ENCODE measurements at places on chromosomes 11 and 22.

GRCh38 chr11:555780-556661 is 4.5 kb downstream of the LMNTD2 start:
- no peak for DNase-seq

GRCh38 chr11:129881570-129882170 is 13.7 kb downstream of the NFRKB start:
- no peak for DNase-seq

DNA sequence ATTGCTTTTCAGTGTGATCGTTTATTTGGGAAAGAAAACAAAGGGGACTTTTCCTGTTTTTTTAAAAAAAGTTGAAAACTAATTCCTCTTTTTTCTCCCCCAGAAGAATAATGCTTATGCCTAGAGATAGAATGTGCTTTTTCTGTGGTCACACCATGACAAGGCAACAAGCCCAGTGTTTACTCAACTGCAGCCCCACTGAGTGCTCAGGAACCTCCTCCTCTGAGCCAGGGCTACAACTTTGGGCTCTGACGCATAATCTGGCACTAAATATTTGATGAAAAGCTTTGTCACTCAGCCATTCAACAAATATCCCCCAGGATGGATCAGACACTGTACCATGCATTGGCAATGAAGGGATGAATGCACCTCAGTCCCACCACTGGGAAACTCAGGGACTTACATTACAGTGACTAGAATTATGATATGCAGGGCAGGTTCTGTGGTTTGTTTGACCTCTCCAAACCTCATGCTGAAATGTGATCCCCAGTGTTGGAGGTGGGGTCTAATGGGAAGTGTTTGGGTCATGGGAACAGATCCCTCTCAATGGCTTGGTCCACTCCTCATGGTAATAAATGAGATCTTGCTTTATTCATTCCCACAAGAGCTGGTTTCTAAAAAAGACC is 155.9 kb downstream of the CCDC34 start:
- no peak for DNase-seq

DNA sequence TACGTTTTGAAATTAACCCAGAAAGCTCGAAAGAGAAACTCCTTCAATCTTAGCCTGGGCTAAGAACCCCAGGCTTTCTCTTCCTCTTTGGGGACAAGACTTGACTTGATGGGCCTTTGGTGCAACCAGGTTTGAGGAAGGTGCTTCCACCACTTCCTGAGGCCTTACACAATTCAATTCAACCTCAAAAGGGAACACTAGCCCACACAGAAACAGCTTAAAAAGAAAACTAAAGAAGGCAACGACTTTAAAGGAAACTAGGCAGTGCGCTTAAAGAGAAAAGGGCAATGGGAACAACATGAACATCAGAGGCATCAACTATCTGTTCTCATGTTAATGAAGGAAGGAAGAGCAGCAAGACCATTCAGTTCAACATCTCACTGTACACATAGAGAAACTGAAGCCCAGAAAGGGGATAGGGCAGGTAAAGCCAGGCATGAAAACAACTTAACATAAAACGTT is 24.8 kb downstream of the PAK1 start:
- no peak for DNase-seq

- DNase-seq: no peak
These were observed 43.1 kb downstream of the ARL14EP start for GRCh38 chr11:30365793-30366517.

DNA sequence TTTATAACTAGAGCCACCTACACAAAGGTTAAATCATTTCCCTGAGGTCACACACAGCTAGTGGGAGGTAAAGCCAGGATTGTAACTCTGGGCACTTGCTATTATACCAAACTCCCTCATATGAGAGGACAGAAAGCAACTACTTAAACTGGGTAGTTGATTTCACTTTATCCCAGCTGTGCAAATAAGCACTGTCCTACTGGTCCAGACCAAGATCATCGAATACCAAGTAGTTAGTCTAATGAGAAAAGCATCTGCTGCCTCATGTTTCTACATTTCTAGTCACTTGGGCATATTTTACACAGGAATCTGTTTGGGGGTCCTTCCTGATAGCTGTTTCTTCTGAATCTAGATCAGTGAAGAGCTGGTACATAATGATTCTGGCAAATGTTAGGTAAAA is 178.6 kb upstream of the NARS2 start:
- DNase-seq: no peak

GRCh38 chr11:3058753-3059664 is 1.8 kb upstream of the CARS1 start:
- DNase-seq: no peak

GRCh38 chr11:83881428-83881827 is 595.3 kb upstream of the CCDC90B start:
- DNase-seq: no peak

DNA sequence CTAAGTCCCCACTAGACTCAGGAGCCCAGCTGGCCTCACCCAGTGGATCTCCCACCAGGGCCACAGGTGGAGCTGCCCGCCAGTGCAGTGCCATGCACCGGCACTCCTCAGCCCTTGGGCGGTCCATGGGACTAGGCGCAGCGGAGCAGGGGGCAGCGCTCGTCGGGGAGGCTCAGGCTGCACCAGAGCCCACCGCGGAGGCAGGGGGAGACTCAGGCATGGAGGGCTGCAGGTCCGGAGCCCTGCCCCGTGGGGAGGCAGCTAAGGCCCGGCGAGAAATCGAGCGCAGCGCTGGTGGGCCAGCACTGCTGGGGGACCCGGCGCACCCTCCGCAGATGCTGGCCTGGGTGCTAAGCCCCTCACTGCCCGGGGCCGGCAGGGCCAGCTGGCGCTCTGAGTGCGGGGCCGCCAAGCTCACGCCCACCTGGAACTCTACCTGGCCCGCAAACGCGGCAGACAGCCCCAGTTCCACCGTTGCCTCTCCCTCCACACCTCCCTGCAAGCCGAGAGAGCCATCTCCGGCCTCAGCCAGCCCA is 1275.2 kb upstream of the CNTN5 start:
- DNase-seq: no peak

DNA sequence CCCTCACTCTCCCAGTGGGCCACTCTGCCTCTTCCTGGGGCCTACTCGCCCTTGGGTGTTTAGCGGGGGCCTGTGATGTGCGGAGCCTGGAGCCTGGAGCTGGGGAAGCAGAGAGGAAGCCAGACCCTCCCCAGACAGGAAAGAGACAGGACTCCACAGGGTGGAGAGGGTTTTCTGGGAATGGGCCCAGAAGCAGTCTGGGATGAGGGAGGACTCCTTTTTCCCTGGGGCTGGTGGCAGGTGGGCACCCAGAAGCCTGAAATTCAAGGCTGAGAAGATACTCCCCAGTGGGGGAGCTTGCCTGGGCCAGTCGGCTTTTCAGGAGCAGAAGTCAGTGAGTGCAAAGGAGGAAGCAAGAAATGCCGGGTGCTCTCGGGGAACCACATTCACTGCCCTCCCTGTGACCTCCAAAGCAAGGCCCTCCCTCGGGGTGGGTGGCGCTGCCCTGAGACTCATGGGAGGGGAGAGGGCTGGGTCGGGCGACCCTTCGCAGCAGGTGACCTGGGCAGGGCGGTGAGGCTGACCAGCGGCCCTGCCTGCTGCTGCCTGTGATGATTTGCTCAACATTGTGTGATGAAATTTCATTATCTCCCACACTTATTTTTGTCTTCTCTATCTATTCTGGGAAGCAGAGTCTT is 1377.4 kb downstream of the BRD1 start:
- DNase-seq: no peak

- DNase-seq: no peak
These were observed at the start of gene PGGHG for GRCh38 chr11:288478-289397. TSS of gene PGGHG (plus strand) at chr11:289126. CDS start at chr11:289817, 691 bp downstream.

DNA sequence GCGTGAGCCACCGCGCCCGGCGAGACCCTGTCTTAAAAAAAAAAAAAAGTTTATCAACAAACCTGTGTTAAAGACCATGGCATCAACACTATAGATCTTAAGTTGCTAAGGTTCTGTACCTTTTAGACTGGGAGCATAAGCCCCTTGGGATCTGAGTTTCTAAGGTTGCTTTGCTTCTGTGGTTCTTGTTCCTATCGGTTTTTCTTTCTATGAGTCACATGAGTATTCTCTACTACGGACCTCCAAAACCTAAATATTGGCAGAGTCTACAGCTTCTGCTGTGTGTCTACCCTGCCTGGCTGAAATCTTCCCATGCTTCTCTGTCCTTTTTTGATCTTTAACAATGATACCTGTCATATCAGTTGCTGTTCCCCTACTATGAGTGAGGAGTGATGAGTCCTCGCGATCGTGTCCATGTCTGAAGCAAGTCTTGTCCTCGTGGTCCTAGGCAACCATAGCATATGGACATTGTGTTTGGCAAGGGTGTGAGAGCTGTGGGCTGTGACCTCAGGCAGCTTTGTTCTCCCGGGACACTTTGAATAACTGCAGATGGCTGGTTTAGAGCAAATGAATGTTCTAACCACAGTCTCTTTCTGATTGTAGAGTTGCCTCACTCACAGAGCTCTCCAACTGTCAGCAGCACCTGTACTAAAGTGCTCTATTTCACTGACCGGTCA is 9.0 kb upstream of the DLAT start:
- DNase-seq: no peak

DNA sequence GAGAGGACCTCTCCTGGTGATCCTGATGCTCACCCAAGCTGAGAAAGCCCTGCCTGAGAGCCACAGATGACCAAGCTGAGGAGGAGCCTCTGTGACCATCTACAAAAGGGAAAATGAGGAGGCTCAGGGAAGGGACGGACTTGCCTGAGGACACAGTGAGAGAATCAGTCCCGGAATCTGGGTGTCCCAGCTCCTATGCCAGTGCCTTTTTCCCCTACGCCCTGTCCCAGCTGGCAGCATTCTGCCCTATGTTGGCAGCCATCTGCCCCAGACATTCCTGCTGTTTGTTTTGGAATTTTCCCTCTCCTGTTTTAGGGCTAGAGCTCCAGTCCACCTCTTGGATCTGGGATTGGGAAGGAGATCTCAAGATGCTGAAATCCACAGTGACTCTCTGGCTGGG is 54.6 kb downstream of the C11orf58 start:
- DNase-seq: no peak

DNA sequence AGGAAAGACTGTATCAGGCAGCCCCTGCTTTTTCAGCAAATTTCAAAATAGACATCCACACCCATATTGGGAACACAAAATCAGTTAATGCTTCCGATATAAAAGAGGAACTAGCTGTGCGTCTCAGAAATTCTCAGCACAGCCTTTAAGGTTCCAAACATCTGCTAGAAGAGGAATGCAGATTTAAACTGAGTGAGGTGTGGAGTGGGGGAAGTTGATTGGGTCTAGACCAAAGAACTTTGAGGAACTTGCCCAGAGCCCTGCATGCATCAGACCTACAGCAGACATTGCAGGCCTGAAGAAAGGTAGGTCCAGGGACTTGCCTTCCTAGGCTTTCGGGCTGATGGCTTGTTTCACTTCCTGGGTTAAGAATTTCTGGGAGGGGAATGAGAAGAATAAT is at the start of gene MS4A4A:
Gene MS4A4A, plus strand, starts transcription at position 255 of the 400 bp plus-strand sequence. Its CDS starts 10 bp downstream, at position 265.
- no peak for DNase-seq

- no peak for DNase-seq
These were observed 35.8 kb upstream of the MYO18B start for GRCh38 chr22:25706197-25706596.

- no peak for DNase-seq
These were observed 105.4 kb upstream of the PITPNB start for GRCh38 chr22:28024422-28024888.
